ENCODE measurements at places on chromosomes 6 and 20.

DNA sequence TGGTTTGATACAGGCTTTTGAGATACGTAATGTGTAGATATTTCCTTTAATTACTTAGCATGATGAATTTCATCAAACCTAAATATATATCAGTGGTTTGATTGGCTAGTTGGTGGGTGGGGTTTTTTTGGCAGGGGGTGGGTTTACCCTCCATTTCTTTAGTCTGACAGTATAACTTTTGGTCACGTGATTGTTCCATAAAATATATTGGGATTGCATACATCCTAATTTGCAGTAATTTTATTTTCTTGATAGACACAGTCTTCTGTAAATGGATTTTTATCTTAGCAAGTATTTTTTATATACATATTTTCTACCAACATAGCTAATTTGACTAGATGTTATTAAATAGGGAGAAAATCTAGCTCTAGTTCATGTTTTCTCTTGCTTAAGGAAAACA lies 177.4 kb upstream of the QKI start:
- no peak for DNase-seq

DNA sequence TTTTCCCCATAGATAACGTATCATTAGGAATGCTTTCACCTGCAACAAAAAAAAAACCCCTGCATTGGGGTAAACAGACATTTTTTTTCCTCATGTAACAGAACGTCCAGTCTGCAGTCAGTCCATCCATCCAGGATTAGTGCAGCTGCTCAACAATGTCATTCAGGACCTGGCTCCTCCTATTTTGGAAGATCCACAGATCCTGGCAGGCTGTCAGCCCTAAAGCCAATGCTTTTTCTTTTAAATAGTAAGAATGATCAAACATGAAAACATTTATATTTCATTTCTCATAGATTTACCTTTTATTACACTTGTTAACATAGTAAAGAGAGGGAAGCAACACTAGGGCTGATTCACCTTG lies 116.5 kb upstream of the CCDC28A start:
- DNase-seq: no peak

GRCh38 chr6:3867641-3868502 lies 18.7 kb downstream of the FAM50B start:
- peak; percentile 27 for DNase-seq

DNA sequence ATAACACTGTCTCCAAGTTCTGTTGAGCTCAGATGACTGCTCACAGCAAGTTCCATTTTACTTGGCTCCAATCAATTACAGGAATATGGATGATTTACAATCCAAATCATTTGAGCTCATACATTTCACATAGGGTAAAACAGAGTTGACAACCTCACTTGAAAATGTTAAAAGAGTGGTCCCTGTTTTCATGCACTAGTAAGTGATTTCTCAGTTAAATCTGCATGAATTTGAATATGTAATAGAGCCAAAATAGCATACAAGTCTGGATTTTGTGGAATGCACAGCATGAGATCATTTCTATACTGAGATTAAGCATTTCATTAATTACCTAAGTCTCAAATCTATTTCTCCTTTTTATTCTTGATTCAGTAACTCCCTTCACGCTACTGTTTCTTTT lies 217.6 kb downstream of the SIM1 start:
- DNase-seq: no peak

- peak; percentile 29 for DNase-seq
These were observed 109.4 kb downstream of the ATXN1 start for GRCh38 chr6:16651871-16652270.
